ENCODE measurements at places on chromosomes 5 and 9.
A peak's percentile ranks its signal among the peaks of the same experiment; 100 is the strongest.

DNA sequence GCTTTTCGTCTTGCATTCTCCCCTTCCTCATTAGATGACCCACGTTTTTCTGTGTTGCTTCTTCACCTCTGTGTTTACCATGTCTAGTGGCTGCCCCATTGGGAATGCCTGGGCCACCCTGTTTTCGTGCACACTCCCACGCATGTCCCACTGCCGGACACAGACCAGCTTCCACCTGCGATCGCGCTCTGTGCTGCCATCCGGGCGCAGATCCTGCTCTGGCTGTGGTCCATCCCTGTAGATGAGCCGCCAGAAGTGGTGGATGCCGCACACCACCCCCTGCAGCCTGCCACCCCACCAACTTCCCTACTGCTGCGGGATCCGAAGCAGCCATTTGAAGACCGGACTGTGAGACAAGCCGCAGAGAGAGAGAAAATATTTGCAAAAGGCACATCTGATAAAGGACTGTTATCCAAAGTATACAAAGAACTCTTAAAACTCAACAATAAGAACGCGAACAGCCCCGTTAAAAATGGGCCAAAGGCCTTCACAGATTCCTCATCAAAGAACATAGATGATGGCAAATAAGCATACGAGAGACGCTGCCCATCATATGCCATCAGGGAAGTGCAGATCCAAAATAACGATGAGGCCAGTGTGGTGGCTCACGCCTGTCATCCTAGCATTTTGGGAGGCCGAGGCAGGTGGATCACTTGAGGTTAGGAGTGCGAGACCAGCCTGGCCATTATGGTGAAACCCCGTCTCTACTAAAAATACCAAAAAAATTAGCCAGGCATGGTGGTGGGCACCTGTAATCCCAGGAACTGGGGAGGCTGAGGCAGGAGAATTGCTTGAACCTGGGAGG lies 163.7 kb downstream of the COL23A1 start:
- DNase-seq, result no peak

- DNase-seq, result no peak
Measured at GRCh38 chr5:131523500-131524185, 111.4 kb downstream of the RAPGEF6 start.

GRCh38 chr9:87406543-87407166 lies 91.0 kb upstream of the DAPK1 start:
- DNase-seq, result peak; percentile 56

DNA sequence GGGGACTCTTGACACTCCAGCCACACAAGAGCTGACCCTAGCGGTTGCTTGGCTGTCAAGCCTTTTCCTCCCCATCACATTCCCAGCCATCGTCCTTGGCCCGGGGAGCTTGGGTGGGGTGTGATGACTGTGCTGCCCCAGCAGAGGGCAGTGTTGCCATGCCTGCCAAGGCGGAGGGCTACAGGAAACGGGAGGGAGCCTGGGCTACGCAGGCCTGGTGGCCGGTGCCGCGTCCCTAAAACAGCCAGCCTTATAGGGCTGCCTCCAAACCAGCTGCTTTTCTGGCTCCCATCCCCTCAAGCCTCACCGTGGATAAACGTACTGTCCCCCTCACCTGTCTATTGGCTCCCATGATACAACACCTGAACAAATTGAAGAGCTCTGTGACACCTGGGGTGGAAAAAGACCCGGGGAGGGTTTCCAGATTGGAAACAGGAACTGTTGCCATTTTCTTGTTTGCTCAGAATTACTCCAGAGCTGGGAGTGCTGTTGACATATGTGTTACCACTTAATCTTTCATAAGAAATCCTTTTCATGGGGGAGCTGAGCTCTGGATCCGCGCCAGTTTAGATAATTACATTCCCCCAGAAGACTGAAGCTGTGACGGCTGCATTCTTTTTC lies 72.8 kb upstream of the ASTN2 start:
- DNase-seq, result peak; percentile 70

DNA sequence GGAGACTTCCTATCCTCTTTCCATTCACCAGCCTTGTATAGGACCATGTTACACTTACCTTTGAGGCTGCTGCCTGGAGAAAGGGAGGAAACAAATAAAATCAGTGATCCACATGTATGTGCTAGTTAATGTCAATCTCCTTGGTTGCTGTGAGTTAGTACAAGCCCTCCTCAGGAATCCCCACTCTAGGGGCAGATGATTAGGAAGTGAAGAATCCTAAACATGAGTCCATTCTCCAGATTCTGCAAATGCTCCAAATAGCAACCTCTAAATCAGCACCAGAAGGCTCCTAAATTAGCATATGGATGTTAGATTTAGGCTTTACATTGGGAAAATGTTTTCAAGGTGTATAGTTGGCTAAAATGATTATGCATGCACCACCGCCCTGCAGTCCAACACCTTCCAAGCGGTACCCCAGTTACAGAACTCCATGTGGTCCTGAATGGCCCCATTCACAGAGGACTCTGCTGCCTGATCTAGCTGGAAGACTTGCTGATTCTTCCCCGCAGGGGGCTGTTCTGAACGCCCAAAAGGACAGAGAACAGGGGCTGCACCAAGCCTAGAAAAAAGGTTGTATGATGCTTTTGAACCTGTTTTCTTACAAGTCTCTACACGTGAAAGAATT lies 123.2 kb downstream of the TLE1 start:
- DNase-seq, result no peak

- DNase-seq, result no peak
Measured at GRCh38 chr9:91904588-91905236, 45.3 kb downstream of the ROR2 start.

Data from suppressor macrophage treated with lipopolysaccharide for 1 hour (primary cell).